ENCODE measurements at places on chromosomes 2 and 18.

- DNase-seq, result no peak
Observed at GRCh38 chr2:69767034-69767433, 25.1 kb downstream of the ANXA4 start.

GRCh38 chr2:67498931-67499330 is 101.8 kb downstream of the ETAA1 start:
- DNase-seq, result no peak

- DNase-seq, result no peak
Observed at GRCh38 chr2:210007895-210008294, 5.5 kb downstream of the RPE start.

GRCh38 chr18:75544051-75544481 is 116.6 kb upstream of the SMIM21 start:
- DNase-seq, result no peak

GRCh38 chr2:19050354-19050753 is 308.1 kb downstream of the OSR1 start:
- no peak for DNase-seq

GRCh38 chr2:200765995-200766660 is 45.6 kb upstream of the BZW1 start:
- DNase-seq, result no peak

- no peak for DNase-seq
Observed at GRCh38 chr18:41326311-41326710, 628.7 kb upstream of the PIK3C3 start.
